ENCODE measurements at places on chromosomes 1 and 21.

GRCh38 chr1:25613091-25613490 lies 3.5 kb upstream of the MAN1C1 start:
- DNase-seq = no peak

GRCh38 chr21:32770871-32771523 lies 558 bp downstream of the PAXBP1 start:
- peak; percentile 65 for DNase-seq

GRCh38 chr1:23174426-23175110 lies 5.9 kb upstream of the LUZP1 start:
- no peak for DNase-seq

DNA sequence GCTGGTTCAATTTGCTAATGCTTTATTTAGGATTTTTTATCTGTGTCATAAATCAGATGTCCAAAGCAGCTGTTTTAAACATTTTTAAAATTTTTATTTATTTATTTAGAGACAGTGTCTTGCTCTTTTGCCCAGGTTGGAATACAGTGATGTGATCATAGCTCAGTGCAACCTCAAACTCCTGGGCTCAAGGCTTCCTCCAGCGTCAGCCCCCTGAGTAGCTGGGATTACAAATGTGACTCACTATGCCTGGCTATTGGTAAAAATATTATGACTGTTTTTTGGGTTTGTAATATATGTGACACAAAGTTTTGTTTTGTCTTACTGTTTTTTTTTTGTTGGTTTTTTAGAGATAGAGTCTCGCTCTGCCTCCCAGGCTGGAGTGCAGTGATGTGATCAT lies 11.8 kb downstream of the ZBED6 start:
- DNase-seq = no peak

GRCh38 chr1:98839840-98840239 lies 164.8 kb downstream of the PLPPR5 start:
- no peak for DNase-seq

- no peak for DNase-seq
These were observed 534.5 kb downstream of the PTPRC start for GRCh38 chr1:199173356-199173755.

All from T-helper 1 cell (primary cell).